NCI-H1092 (cell line): ENCODE measurements at places on chromosomes 5 and 9.

- DNase-seq, result no peak
Observed at GRCh38 chr5:136086783-136087566, 45.7 kb upstream of the SMAD5 start.

GRCh38 chr9:27367921-27368315 lies 71.0 kb upstream of the EQTN start:
- no peak for DNase-seq

GRCh38 chr9:89888233-89888632 lies 283.4 kb downstream of the GADD45G start:
- DNase-seq, result no peak

- DNase-seq, result no peak
Observed at GRCh38 chr5:138989720-138990119, 114.6 kb upstream of the LRRTM2 start.

- no peak for DNase-seq
Observed at GRCh38 chr5:134994560-134995156, 27.0 kb downstream of the CATSPER3 start.

GRCh38 chr9:95031711-95032461 lies 285.6 kb downstream of the FANCC start:
- DNase-seq, result no peak

DNA sequence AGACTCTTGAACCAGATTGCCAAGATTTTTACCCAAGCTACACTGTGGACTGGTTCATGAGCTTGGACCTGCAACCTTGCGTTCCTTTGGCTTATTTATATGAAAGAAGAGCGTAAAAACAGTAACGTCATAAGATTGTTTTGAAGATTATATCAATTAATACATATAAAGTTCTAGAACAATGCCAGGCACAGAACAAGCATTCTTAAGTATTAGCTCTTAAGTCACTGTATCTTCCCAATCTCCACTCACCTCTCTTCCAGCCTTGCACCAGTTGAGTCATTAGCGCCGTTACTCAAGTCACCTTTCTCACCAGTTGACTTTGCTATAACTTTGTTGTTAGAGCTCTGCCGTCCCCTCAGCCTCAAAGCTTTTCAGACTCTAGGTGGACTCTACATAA lies 415.7 kb downstream of the PLK2 start:
- DNase-seq, result no peak

- no peak for DNase-seq
Observed at GRCh38 chr5:14900693-14901461, 29.3 kb upstream of the ANKH start.
